ENCODE measurements at places on chromosomes 6 and 20.

GRCh38 chr6:25138233-25138933, 140.8 kb upstream of the CARMIL1 start:
- peak; percentile 62 for DNase-seq

GRCh38 chr20:47058236-47058635, 163.6 kb downstream of the EYA2 start:
- DNase-seq: no peak

GRCh38 chr6:108596956-108597355, 36.2 kb downstream of the FOXO3 start:
- DNase-seq: no peak

GRCh38 chr6:82924799-82925535, 140.7 kb downstream of the UBE3D start:
- no peak for DNase-seq

GRCh38 chr20:22675341-22675740, 91.0 kb upstream of the FOXA2 start:
- DNase-seq: no peak

GRCh38 chr20:4116091-4116490, 100.7 kb upstream of the RNF24 start:
- no peak for DNase-seq

- DNase-seq: no peak
Measured at GRCh38 chr6:18413381-18413780, 26.2 kb downstream of the RNF144B start.

DNA sequence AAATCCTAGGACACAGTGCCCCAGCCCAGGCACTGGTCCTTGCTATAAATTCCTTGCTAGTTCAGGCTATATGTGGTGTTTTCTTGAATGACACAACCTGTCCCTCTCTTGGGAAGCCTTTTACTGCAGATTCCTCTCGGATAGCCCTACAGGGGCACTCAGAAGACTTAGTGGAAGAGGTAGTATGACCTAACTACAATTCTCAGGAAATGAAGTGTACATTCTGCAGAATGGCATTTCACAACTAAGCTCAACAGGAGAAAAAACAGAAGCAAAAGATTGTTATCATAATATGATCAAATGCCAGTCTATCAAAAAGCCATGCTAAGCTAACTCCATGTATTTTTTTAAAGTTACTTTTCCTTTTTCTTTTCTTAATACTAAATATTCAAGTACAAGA, 66.3 kb upstream of the FBXL4 start:
- DNase-seq: no peak

GRCh38 chr6:133227344-133227743, 13.8 kb upstream of the EYA4 start:
- no peak for DNase-seq

DNA sequence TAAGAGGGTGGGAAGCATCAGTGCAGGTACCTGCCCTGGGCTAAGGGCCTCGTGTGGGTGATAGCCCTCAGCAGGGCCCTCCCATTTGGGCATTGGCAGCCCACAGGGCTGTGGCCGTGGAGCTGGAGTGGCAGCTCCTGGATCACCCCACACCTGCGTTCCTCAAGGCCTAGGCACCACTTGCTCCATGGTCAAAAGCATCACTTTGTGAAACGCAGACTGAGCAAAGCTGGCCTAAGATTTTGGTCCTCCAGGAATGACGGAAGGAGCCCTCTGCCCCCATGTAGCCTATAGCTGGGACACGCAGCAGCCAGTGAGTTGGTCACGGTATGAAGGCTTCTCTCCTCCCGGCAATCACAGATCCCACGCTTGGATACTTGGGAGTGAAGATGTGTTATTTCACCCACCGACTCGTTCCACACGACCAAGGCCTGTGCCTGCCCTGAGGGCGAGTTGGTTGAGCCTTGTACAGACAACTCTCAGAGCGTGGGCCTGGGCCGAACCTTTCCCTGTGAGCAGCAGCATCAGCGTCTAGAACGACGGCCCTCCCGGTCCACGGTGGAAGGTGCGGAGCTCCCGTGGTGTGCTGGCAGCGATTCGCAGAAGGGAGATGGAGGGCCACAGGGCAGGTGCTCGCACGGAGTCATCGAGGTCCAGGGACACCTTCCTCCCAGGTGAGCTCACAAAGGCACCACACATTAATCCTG, 39.7 kb downstream of the THBS2 start:
- no peak for DNase-seq
